ENCODE measurements at places on chromosomes 11 and 22. TPM values are rescaled to one million over a fixed set of nuclear protein-coding genes. Genes with fewer than 3 reads are reported as not detected.

CEP126 gene
- total RNA-seq: 0.97 TPM

CRYBA4 gene
- not detected for total RNA-seq

CRYBB1 gene
- total RNA-seq: not detected

EMID1 gene
- total RNA-seq: under 0.01 TPM

OR5F1 gene
- total RNA-seq: not detected

MYBPC3 gene
- total RNA-seq: not detected

RAB39A gene
- total RNA-seq: not detected

CAVIN3 gene
- 142 TPM for total RNA-seq

TRPM5 gene
- not detected for total RNA-seq

GGT1 gene
- total RNA-seq: 0.97 TPM

FXYD2 gene
- not detected for total RNA-seq

HTR3B gene
- not detected for total RNA-seq

MUC5AC gene
- total RNA-seq: not detected

ARVCF gene
- total RNA-seq: 6.0 TPM

SOX10 gene
- total RNA-seq: not detected

ANKK1 gene
- total RNA-seq: not detected

CASP12 gene
- total RNA-seq: 0.43 TPM

CRACR2B gene
- 0.97 TPM for total RNA-seq

PYGM gene
- total RNA-seq: 1.7 TPM

KCNK4 gene
- total RNA-seq: under 0.01 TPM

MPPED1 gene
- not detected for total RNA-seq

SMTNL1 gene
- not detected for total RNA-seq

CACNA1I gene
- total RNA-seq: under 0.01 TPM

LRRC56 gene
- 0.64 TPM for total RNA-seq

TENM4 gene
- total RNA-seq: 21.3 TPM

SPDYC gene
- total RNA-seq: not detected

POLR2L gene
- total RNA-seq: 92.4 TPM

KRTAP5-1 gene
- not detected for total RNA-seq

PHOX2A gene
- not detected for total RNA-seq

ZC3H12C gene
- 15.5 TPM for total RNA-seq

Data from fibroblast of villous mesenchyme (primary cell).